NCI-H2107 (cell line): ENCODE measurements at places on chromosomes 11 and 22.
A peak's percentile ranks its signal among the peaks of the same experiment; 100 is the strongest.

GRCh38 chr11:64007160-64007628 is 21.0 kb downstream of the OTUB1 start:
- no peak for DNase-seq

GRCh38 chr11:36447947-36448346 is 62.1 kb downstream of the TRAF6 start:
- no peak for DNase-seq

DNA sequence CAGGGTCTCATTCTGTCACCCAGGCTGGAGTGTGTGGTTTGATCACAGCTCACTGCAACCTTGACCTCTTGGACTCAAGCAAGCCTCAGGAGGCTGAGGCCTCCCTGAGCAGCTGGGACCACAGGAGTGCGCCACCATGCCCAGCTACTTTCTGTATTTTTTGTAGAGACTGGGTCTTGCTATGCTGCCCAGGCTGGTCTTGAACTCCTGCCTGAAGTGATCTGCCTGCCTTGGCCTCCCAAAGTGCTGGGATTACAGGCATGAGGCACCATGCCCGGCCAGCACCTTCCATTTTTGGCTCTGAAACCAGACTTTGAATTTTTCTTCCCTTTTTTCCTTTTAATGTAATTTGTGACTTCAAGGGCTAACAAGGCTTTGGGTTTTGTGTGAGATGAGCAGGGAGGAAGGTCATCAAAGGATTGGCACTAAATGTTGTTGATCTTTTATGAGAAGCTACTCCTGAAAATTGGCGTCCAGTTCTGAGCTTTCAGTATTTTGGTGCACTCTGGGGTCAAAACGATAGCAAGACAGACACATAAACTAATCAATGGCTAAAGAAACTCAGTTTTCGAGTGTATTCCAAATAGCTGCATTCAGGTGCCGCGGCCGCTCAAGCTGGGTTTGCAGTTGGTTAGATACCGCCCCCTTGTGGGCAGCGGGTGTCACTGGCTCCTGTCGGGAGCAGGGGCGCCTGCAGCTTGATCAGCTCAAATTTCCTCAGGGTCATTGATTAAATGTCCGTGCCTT is 51.9 kb upstream of the CLMP start:
- DNase-seq = peak; percentile 47

- DNase-seq = no peak
Measured at GRCh38 chr11:116661056-116661455, 111.7 kb downstream of the BUD13 start.

- no peak for DNase-seq
Measured at GRCh38 chr11:12280199-12280837, 97.1 kb upstream of the PARVA start.

GRCh38 chr11:71381781-71382505 is 66.2 kb downstream of the DHCR7 start:
- no peak for DNase-seq

GRCh38 chr11:13375798-13376197 is 87.2 kb downstream of the BTBD10 start:
- no peak for DNase-seq

GRCh38 chr22:33710326-33710725 is 209.9 kb downstream of the LARGE1 start:
- no peak for DNase-seq

DNA sequence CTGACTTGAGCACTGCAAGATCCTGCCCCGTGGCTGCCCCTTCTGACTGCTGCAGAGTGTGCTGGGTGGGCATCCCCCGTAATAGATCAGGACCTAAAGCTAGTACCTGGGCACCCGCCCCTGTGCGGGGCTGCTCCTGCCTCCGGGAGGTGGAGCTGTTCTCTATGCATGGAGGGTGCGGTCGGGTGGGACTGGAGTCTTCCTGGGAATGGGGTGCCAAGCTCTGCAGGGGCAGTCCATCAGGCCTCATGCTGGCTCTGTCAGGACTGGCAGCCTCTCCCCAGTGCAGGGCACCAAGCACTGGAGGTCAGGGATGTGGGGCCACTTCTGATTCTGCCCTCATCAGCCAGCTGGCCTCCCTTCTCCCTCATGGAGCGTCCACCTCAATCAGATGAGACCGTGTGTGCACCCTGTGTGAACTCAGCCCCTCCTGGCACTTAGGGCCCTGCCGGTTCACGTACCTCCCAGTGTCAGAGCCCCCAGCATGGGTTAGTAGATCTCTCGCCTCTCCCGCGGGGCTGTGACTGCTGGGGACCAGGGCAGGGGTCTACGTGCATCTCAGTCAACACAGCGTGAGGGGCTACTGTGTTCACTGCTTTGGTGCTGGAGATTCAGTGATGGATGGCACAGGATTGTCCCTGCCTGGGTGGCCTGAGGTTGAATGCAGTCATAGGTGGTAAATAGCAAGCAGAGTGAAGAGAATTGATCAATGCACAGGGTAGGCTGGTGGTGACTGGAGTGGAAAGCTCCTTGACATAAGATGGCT is 30.8 kb downstream of the MPPED1 start:
- DNase-seq = no peak
